ENCODE measurements at places on chromosomes 3 and 15.

- DNase-seq, result no peak
Measured at GRCh38 chr3:112405845-112406244, 72.9 kb downstream of the CD200 start.

DNA sequence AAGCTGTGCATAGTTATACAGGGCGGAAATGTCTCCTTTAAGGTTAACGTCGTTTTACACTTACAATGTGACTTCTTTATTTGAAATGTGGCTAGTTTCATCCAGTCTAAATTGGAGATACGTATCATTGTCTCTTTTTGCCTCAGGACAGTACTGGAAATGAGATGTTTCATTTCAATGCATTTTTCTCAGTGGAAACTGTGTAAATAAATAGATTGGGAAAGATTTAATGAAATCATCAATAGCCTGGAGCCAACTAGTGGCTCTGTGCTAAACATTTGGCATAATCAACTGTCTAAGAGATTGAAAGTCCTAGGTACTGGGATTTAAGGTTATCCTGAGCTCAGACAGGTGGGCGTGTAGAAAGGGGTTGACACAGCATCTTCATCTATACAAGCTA lies 691.5 kb upstream of the CCDC54 start:
- DNase-seq, result no peak

GRCh38 chr15:40342416-40343320 lies 1.9 kb upstream of the CCDC9B start:
- DNase-seq, result no peak

DNA sequence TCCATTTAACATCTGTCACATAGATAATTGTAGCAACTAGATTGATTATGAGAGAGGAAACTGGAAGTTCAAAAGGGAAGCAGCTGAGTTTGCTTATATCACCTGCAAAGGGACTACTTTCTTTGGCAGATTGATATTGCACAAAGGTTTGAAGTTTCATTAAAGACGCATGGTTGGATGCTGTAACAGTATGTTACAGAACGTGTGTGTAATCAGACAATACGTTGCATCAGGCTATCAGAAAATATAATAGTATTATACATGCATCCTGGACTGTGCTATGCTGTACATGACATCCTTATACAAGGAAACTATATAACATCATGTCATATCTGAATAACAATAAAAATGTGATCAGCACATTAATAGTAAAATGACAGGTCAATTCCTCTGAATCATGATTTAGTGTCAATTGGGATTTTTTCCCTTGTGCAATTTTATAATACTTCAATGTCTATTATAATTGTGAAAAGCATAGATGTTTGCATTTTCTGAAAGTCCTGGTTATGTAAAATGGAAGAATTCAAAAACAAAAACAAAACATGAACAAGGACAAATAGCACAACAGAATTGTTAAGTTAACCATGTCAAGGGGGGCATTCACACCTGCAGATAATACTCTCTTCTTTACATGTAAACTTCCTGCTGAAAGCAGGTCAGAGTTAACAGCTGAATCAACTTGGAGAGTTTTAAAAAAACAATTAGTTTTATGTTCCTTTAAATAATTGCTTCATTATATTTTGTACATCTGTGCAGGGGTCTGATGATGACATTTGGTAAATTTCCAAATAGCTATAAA lies 283.2 kb upstream of the KCNH8 start:
- DNase-seq, result no peak

GRCh38 chr15:62059816-62060112 lies 483 bp downstream of the VPS13C start:
- peak; percentile 33 for DNase-seq

GRCh38 chr3:69425249-69425648 lies 39.4 kb upstream of the FRMD4B start:
- DNase-seq, result no peak

DNA sequence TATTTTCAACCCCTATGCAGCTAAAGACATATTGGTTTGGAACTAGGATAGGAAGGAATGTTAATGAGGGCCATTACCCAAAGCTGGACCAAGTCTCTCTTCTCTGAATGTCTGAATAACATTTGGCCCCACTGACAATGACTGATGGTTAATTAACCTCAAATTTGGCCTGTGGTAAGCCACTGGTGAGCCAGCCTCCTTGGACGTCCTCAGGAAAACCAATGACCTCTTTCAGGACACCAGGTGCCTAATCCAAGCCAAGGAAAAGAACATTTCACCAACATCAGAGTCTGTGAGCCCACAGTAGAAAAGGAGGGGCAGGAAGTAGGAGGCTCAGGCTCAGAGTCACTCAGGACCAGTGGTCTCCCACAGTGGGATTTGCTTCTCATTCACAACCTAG lies 56.4 kb upstream of the ETV5 start:
- no peak for DNase-seq

DNA sequence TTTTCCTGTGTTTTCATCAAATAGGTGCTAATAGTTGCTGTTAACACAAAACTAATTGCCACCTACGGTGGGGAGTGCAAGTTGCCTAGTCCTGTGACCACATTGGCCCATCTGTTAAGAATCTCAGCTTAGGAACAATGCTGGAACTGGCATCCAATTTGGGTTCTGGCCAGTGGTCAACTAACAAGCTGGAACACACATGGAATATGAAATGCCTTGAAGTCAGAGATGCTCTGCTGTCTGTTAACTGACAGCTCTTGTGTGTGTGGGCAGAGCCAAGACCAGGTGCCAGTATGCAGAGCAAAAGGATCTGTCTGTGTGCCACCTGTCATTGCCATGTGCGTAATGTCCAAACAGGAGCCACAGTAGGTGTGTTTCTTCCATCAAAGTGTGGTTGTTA lies 460.8 kb downstream of the ROBO2 start:
- no peak for DNase-seq

GRCh38 chr15:52329987-52330386 lies 34.4 kb upstream of the MYO5C start:
- DNase-seq, result no peak

DNA sequence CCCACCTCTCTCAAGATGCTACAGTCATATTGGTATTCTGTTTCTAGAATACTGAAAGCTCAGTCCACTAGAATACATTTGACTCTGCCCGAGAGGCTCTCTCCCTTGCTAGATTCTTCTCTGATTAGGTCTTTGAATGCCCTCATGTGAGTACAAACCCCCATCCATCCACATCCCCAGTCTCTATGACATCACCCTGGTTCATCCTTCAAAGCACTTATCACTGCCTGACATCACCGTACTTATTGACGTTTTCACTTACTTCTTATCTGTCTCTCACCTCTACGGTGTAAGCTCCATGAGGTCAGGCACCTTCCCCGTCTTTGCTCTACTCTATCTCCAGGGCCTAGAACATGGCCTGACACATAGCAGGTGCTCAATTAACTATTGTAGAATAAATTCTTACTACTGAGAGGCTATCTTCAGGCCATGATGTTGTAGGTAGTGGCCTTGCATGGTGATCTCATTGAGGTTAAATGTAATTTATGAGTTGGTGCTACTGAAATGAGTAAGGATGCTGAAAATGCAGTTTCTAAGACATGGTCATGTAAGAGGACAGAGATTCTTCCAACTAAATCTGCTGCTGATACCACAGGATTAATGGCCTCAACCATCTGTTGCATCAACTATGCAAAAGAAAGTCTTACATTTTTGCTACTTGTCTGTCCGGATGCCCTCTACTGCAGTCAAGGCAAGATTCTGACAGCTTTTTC lies 26.8 kb downstream of the EOGT start:
- no peak for DNase-seq

- DNase-seq, result no peak
Measured at GRCh38 chr3:128232376-128233178, 79.3 kb downstream of the EEFSEC start.

DNA sequence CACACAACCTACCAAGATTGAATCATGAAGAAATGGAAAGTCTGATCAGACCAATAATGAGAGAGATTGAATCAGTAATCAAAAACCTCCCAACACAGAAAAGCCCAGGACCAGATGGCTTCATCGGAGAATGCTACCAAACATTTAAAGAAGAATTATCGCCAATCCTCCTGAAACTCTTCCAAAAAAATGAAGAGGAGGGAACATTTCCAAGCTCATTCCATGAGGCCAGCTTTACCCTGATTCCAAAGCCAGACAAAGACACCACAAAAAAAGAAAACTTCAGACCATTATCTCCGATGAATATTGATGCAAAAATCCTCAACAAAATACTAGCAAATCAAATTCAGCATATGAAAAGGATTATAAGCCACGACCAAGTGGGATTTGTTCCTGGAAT lies 94.1 kb downstream of the SENP2 start:
- DNase-seq, result no peak

- DNase-seq, result no peak
Measured at GRCh38 chr15:75368689-75369239, 357 bp upstream of the MAN2C1 start.

GRCh38 chr3:146425341-146425740 lies 44.0 kb downstream of the PLSCR2 start:
- no peak for DNase-seq

- no peak for DNase-seq
Measured at GRCh38 chr3:142931222-142931621, 32.3 kb downstream of the PAQR9 start.

- no peak for DNase-seq
Measured at GRCh38 chr3:127549826-127550467, 40.6 kb downstream of the TPRA1 start.

GRCh38 chr15:98888820-98889479 lies 118.6 kb downstream of the PGPEP1L start:
- DNase-seq, result no peak

- DNase-seq, result no peak
Measured at GRCh38 chr3:182357928-182358327, 435.4 kb upstream of the ATP11B start.

GRCh38 chr3:14766428-14767244 lies 52.1 kb upstream of the FGD5 start:
- no peak for DNase-seq

DNA sequence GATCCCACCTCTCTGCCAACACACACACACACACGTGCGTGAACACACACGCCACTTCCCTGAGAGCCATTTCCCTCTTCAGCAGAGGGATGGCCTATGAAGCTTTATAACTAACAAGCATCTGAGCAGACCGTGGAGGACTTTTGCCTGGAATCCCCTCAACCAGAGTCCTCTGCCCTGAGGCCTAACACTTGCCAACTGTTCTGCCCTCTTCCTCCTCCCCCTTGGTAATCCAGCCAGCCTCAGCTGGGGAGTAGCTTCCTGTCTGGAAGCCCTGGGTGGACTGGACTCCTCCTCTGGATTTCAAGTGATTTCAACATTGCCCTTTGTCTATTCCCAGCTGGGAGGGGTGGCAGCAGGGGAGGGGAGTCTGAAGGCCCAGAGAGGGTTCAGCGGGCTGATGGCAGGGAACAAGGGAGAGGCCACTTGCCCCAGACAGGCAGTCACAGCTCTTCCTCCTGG lies 68.4 kb upstream of the HACD2 start:
- DNase-seq, result peak; percentile 72

- DNase-seq, result no peak
Measured at GRCh38 chr3:150184426-150185071, 213.9 kb upstream of the PFN2 start.

DNA sequence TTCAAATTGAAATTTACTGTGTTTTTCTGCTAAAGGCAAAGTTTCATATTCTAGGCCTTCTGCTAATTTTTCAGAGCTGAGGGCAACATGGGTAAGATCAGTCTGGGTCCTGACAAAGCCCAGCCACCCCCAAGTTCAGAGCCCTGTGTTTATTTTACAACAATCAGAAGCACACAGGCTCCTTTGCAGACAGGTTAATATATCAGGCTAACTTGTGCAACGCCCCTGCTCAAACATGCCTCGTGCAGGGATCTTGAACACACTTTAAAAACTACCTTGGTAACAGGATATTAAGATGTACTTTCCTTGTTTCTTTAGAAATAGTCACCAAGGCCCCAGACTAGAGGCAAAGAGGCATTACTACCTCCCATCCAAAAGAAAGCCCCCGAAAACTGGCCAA lies 64.0 kb downstream of the POLR2M start:
- DNase-seq, result no peak
